ENCODE measurements at places on chromosomes 2 and 18.

GRCh38 chr2:77631007-77631406, 108.8 kb upstream of the LRRTM4 start:
- DNase-seq = no peak

- no peak for DNase-seq
Measured at GRCh38 chr2:182907081-182907830, 40.8 kb upstream of the FRZB start.

- no peak for DNase-seq
Measured at GRCh38 chr2:226742347-226742746, 57.3 kb downstream of the IRS1 start.

DNA sequence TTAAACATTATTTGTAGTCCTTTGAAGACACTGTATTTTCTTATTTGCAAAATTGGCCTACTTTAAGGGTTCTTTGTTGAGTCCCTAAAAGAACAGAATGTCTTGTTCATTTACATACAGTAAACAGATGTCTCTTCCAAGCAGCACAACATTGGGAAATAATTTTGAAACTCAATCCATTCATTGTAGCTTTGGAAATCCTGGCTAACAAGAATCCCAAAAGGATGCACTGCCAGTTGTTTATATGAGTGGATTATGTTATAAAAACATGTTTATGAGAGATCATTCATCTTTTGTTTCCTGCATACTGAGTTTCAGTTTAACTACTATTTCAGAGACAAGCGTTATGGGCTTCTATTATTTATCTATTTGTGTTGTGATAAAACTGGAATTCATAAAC, 499.3 kb downstream of the PID1 start:
- no peak for DNase-seq

DNA sequence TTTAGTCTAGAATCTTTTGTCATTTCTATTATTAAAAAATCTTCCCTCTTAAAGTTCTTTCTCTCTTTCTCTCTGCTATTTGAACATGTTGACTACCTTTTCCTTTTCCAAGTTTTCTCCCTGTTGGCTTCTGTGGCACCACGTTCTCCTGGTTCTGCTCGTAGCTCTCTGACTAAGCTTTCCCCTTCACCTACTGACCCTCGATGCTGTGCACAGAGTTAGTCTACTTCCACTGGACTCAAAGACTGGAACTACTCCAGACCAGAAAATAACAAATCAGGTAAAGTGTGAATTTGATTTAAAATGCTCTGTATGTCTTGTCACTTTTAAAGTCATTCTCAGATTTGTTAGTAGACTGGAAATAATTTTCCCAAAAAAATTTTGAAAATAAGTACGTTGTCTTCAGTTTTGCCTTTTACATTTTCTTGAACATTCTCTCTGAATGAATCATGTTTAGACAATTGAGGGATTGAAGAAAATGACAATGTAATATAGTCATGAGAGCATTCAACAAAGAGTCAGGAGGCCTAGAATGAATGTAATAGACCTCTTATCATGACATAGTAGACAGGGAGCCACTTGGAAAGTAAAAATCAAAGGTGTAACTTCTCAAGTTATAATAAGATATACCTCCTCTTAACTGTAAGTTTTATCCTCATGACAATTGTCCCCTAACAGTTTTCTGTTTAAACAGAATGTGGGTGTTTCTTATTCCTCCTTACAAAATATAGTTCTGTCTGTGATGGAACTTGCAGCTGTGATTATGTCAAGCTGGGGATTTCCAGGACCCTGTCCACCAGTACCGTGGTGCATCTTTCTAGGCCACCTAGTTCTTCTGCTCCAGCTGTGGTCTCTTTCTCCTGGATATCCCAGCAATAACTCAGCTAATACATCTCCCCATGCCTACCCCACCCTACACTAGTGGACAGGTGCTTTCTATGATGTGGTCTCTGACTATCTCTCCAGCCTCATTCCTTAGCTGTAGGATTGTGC, 25.5 kb downstream of the ITPRID2 start:
- DNase-seq = no peak

DNA sequence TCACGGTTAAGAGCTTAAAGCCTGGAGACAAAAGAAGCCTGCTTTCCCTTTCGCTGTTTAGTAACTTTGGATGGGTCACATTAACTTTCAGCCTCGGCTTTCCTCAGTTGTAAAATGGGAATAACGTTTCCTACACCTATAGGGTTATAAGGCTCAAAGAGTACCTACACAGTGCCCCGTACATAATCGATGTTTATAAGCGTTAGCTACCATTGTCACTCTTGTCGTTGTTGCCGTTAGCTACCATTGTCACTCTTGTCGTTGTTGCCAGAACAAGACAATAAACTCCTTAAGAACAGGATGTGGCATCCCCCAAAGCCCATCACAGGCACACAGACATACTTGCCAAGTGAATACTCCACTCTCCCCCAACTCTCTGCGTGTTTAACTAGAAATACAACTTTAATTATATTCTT, 901 bp upstream of the MFSD6 start:
- DNase-seq = no peak

- DNase-seq = no peak
Measured at GRCh38 chr18:11025671-11026070, 123.7 kb downstream of the PIEZO2 start.

GRCh38 chr2:213959589-213959988, 451.3 kb upstream of the VWC2L start:
- DNase-seq = no peak

DNA sequence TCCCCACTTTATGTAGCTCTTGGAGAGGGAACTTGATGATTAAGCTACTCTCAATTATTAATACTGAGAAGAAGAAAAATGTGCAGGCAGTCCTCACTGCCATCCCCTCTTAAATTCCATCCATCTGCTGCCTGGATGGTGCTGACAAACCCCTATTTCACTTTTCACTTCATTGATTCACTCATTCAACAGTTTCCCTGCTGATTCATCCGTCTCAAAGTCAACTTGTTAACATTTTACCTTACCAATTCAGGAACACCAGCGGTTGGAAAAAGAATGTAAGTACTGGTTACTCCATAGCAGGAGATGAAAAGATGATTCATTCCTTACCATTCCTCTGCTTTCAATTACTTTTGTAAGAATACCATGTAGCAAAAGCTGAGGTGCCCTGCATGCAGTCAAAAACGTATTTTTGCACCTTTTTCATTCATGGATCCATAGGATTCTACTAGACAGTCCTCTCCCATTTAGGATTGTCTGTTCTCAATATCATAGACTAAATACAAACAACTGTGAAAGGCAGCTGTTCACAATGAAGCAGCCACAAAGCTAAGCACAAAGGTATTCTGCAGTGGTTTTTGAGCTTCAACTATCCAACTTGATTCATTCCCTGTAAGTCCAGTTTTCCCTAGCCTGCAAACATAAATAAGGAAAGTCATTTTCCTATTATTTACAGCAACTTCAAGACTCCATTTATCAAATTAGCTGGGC, 262.0 kb downstream of the MREG start:
- no peak for DNase-seq

DNA sequence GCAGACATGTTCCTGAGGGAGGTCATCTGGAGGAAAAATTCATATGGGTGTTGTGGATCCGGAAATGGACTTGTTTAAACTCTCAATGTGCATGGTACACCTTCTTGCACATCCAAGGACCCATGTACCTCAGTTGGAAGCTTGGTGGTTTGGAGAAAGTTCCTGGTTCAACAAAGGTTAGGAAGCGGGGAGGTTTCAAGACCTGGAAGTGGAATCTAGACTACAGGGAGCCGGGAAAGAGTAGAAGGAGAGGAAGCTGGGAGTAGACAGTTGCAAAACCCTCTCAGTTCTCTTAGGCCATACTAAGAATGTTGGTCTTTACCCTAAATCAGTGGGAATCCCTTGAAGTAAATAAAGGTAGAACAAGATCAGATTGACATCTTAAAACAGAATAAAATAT, 209.8 kb upstream of the SPOPL start:
- DNase-seq = no peak

DNA sequence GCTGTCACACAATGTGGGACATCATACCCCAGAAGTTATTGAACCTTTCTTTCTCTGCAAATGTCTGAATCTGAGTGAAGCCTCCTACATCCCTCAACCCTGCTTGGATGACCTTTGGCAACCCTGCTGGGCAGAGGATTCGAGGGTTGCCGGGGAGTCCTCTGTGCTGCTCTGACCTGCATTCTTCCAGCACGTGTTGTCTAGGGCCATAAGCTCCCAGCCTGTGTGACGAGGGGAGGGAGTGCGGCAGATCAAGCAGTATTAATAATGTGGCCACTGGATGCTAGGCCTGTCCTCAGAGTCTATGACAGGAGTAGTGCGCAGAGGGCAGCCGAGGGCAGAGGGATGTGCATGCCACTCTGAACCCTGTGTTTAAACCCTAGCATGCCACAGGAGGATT, 58.8 kb downstream of the RPL37A start:
- no peak for DNase-seq

DNA sequence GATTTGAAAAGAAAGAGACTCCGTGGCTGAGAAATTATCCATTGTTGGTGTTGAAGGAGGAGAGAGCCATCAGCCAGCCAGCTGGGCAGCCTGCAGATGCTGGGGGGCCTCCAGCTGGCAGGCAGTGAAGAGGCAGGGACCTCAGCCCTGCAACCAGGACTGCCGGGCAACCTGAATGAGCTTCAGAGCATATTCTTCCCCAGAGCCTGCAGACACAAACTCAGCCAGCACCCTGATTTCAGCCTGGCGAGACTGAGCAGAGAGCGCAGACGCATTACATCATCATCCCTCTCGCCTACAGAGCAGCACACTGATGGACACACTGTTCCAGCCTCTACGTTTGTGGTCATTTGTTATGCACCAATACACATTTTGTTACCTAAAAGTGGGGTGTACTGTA, 150.7 kb upstream of the RAB6C start:
- DNase-seq = no peak

DNA sequence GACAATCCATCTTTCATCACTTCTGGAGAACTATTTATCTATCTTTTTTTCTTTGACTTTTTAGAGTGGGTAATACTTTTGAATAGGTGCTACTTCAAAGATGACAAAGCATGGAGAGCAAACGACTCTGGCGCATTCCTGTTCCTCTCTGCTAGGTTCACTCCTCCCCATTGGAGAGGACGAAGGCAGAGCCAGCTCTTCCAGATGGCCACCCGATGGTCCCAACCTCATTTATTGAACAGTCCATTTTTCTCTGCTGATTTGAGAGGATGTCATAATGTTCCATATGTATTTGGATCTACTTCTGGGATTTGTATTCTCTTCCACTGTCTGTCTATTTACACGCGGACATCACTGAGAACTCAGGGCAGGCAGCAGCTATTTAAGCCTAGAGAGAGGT, 284.3 kb upstream of the CXCR4 start:
- DNase-seq = no peak

DNA sequence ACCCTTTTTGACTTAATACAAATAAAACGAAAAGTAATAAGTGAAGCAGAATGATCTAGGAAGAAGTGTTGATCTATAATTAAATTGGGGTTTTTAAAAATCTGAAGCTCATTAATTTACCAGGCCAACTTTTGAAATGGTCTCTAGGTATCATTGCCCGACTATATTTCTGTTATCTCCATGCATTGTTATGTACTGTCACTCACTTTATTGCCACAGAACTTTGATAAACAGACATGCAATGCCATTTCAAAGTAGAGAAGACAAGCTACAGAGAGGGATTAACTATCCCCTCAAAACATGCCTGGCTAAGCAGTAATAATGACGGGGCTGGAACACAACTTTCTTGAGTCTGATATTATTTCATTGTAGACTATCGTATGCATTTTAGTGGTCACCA, 147.6 kb upstream of the ITGA4 start:
- no peak for DNase-seq
